IgD-negative memory B cell (primary cell): ENCODE measurements at places on chromosomes 12 and 14. TPM values are rescaled to one million over a fixed set of nuclear protein-coding genes. Genes with fewer than 3 reads are reported as not detected.

SIRT4 gene
- polyA plus RNA-seq, result 0.74 TPM

ASB8 gene
- polyA plus RNA-seq, result 59.9 TPM

SLC6A12 gene
- polyA plus RNA-seq, result not detected

ZDHHC22 gene
- polyA plus RNA-seq, result not detected

HCAR2 gene
- not detected for polyA plus RNA-seq

HOXC10 gene
- polyA plus RNA-seq, result not detected

MIP gene
- polyA plus RNA-seq, result not detected

ITGA7 gene
- polyA plus RNA-seq, result 0.13 TPM

KRT72 gene
- not detected for polyA plus RNA-seq

PZP gene
- not detected for polyA plus RNA-seq

GCH1 gene
- 12.9 TPM for polyA plus RNA-seq

TRIP11 gene
- polyA plus RNA-seq, result 74.3 TPM

CDH24 gene
- polyA plus RNA-seq, result 0.09 TPM

TMPRSS12 gene
- polyA plus RNA-seq, result not detected

FRMD6 gene
- not detected for polyA plus RNA-seq

TTC6 gene
- not detected for polyA plus RNA-seq

PSME2 gene
- polyA plus RNA-seq, result 328 TPM

FSCB gene
- not detected for polyA plus RNA-seq

KLRF2 gene
- not detected for polyA plus RNA-seq

IL22 gene
- polyA plus RNA-seq, result not detected

PRIM1 gene
- polyA plus RNA-seq, result 38.0 TPM

KRT6B gene
- not detected for polyA plus RNA-seq

SERPINA1 gene
- polyA plus RNA-seq, result 1.4 TPM

NOS1 gene
- polyA plus RNA-seq, result not detected

ST8SIA1 gene
- polyA plus RNA-seq, result not detected

KANSL2 gene
- 47.8 TPM for polyA plus RNA-seq

COCH gene
- 189 TPM for polyA plus RNA-seq

IAPP gene
- not detected for polyA plus RNA-seq

FGF23 gene
- not detected for polyA plus RNA-seq

GDF3 gene
- not detected for polyA plus RNA-seq

KCNH3 gene
- 0.15 TPM for polyA plus RNA-seq

CCDC177 gene
- polyA plus RNA-seq, result not detected

EIF2S3B gene
- polyA plus RNA-seq, result 0.41 TPM

FCF1 gene
- polyA plus RNA-seq, result 26.6 TPM

SERPINA9 gene
- 0.63 TPM for polyA plus RNA-seq

PRPH gene
- polyA plus RNA-seq, result not detected

DPPA3 gene
- not detected for polyA plus RNA-seq

SLCO1B1 gene
- not detected for polyA plus RNA-seq

CPNE6 gene
- not detected for polyA plus RNA-seq

PRH2 gene
- polyA plus RNA-seq, result not detected

PRR13 gene
- 689 TPM for polyA plus RNA-seq

FAM186B gene
- polyA plus RNA-seq, result 0.16 TPM

SLC39A5 gene
- polyA plus RNA-seq, result not detected

TOMM20L gene
- polyA plus RNA-seq, result not detected
